Nucleus accumbens (tissue), 56 donors: ENCODE measurements at places on chromosomes 3 and 15.
A peak's percentile ranks its signal among the peaks of the same experiment; 100 is the strongest.

DNA sequence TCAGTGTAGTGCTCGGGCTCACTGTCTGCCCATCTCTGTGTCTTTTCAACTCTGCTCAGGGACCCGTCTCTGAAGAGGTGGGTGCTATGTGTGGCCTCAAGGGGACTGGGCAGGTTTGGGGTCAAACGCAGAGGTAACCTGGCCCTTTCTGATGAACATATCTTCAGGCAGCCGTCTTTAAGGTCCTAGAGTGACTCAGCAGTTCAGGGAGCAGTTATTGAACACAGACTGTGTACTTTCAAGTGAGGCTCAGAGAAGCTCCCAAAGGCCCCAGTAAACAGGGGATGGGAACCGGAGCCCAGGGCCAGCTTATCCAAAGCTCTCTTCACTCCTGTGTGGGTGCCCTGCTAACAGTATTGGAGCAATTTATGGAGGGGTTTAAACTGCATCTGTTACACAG is 73.1 kb downstream of the WDR76 start:
- no peak for DNase-seq

DNA sequence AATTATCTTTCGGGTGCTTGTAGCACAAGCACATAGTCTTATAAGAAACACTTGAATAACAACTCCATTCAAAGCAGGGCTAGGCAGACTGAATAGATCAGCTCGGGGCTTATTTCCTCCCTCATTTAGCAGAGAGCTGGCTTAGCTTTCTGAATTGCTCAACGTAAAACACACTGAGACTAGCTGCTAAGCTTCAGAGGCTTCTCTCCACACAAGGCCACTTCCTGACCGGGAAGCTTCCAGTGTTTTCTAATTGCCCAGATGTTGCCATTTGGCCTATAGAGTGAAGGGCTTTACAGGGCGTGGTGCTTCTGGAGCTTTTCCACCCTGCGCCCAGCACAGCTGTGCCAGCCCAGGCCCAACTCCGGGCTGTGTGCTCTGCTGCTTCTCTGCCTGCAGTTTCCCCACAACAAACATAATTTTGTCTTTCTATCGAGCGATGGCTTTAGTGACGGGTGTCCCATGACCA is 16.6 kb downstream of the FAM240A start:
- DNase-seq: peak; percentile 22

GRCh38 chr3:182450942-182451787 is 342.1 kb upstream of the ATP11B start:
- DNase-seq: no peak

DNA sequence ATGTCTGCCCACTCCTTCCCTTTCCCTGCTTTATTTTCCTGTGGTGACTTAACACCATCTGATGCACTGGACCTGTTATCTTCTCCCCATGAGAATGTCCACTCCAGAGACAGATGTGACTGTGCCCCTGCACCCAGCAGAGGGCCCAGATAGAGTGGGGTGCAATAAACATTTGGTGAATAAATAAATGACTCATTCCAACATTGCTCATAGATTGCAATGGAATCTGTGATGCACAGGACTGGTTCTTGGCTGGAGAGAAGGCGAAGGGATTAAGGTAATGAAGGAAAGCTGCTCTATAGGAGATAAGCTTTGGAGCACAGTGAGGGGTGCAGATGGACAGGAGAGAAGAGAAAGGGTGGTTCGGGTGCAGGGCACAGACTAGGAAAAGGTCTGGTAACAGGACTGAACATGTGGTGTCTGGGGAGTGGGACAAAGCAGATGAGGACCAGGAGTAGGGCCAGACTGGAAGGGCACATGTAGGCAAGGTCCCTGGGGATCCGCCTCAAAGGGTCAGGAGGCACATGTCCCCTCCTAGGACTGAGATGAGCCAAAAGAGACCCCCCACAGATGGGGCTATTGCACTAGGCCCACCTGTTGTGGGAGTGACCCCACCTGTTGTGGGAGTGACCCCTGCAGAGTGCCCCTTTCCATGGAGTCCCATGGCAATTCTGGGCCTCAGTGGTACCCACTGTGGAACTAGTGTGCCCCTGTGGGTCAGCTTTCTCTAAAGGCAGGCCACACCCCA is 17.5 kb upstream of the POC1A start:
- no peak for DNase-seq

DNA sequence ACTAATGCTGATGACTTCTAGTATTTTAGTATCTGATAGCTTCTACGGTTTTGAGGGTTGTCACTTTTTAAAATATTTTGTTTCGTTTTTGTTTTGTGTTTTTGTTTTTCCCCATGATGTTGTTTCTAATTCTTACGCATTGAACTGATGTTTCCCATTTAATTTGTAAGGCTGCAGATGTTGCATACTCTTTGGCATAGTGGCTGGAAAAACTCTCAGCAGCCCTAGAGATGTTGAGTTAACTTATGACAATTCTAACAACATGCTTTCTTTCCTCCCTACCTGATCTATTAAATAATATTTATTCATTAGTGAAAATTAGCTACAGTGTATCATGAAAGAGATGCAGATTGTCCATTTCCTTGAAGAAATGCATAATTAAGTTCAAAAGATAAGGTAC is 559.3 kb upstream of the GRM7 start:
- no peak for DNase-seq

- no peak for DNase-seq
Measured at GRCh38 chr15:101059381-101060341, 140.5 kb downstream of the LRRK1 start.

DNA sequence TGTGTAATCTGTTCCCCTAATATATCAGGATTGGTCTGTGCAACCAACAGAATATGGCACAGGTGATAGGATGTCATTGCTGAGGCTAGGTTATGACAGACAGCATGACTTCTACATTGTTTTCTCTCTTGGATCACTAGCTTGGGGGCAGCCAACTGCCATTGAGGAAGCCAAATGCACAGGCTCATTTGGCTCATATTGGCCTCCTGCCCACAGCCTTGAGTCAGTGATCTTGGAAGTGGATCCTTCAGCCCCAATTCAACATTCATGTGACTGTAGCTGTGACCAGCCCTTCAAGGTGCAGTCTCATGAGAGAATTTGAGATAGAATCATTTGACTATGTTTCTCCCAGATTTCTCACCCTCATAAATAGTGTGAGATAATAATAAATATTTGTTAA is 675.6 kb downstream of the GRM7 start:
- DNase-seq: no peak

DNA sequence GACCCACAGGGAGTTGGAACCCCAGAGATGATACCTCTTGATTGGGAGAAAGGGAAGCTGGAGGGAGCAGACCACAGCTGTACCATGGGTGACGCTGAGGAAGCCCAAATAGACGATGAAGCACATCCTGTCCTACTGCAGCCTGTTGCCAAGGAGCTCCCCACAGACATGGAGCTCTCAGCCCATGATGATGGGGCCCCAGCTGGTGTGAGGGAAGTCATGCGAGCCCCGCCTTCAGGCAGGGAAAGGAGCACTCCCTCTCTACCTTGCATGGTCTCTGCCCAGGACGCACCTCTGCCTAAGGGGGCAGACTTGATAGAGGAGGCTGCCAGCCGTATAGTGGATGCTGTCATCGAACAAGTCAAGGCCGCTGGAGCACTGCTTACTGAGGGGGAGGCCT is 201.1 kb downstream of the AKAP13 start:
- DNase-seq: no peak

DNA sequence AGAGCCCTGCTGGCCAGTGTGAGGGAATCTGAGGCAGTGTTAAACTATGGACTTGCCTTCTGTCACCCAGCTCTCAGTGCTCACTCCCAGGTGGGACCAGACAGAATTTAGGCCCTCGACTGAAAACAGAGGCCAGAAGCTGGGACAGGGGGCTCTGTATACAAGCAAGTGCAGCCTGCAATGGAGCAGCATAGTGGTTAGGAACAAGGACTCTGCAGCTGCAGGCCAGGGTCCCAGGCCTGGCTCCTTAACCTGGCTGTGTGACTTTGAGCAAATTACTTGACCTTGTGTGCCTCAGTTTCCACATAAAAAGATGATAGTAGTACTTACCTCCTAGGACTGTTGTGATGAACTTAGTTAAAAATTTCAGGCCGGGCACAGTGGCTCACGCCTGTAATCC is 39.8 kb downstream of the CMTM7 start:
- DNase-seq: no peak

GRCh38 chr15:53978253-53978906 is at the start of gene UNC13C:
Gene UNC13C, plus strand, starts transcription at chr15:53978441. Its CDS starts 34,463 bp downstream, at chr15:54012904.
- peak; percentile 36 for DNase-seq

DNA sequence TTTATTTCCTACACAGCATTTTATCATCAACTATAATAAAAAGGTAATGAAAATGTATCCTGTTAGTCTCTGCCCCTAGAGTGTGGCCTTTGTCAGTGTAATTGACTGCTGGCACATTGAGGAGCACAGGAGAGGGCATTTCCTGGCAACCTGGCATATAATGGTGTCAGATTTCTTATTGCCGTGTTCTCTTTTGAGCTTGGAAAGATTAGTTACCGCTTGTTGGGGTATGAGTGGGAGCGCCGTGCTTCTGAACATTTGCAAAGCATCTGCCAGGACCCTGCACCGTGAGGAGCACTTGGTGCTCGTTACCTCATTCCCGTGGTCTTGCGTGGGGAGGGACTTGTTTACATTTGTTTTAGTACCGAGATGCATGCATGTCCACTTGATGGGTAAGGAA is 124.4 kb downstream of the PTPRG start:
- no peak for DNase-seq

- DNase-seq: no peak
Measured at GRCh38 chr3:135771760-135772159, 193.8 kb upstream of the PPP2R3A start.

- no peak for DNase-seq
Measured at GRCh38 chr15:60555806-60556205, 76.9 kb upstream of the ICE2 start.

DNA sequence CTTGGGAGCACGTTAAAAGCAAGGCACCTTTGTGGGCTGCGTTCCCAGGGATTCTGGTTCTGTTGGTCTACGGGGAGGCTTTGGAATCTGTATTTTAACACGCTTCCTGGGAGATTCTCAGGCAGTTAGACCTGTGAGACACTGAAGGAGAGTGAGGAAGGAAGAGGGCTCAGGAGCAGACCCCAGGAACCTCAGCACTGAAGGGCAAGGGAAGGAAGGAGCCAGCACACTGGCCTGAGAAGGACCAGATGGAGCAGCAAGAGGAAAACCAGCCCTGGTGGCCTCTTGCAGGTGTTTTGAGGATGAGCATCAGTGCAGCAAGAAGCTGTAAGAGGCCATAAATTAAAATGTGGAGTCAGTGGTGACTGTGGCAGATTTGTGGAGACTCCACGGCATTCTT is 146.7 kb downstream of the RPLP1 start:
- DNase-seq: no peak

- DNase-seq: no peak
Measured at GRCh38 chr3:133393691-133394474, 6.0 kb upstream of the BFSP2 start.

DNA sequence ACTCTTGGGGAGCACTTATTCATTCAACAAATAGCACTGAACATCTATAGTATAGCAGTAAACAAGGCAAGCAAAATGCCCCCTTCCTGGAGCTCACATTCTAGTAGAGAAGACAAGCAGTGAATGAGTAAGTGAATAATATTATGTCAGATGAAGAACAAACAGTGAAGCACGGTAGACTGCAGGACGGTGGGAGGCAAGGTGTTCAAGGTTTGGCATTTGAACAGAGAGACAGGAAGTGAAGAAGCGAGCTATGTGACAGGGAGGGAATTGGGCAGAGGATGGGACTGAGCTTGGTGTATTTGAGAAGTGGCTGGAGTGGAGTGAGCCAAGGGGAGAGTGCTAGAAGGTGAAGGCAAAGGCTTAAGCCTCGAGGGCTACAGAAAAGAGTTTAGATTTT is 1.4 kb downstream of the CRELD1 start:
- no peak for DNase-seq

DNA sequence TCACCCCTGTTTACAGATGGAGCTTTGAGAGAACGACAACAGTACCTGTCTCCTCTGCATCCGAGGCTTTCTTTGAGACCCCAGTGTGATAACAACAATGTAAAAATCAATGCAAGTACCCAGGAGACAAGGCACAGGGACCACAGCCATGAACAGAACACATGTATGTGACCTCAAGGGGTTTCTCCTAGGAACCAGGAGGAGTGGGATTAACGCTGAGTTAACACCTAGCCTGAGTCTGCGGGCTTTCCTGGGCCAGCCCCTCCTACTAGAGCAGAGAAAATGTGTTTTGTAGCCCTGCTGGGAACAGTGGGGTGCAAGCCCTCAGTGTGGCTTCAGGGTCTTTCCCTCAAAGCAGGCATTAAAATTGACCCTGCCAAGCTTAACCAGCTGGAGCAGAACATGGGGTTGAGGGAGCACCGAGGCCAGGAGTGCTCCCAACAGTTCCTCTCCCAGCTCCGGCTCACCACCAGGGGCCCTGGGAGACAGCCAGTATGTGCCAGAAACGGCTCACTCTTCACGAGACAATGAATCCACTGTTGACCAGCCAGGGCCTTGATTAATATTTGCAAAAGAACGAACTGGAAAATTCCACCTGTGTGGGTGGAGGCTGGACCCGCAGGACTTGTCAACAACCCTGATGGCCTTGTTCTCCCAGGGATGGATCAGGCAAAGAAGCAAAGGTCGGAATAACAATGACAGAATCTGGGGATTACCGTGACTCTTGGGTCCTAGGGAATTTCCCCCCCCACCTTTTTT is 3.6 kb downstream of the CHDH start:
- peak; percentile 87 for DNase-seq

- DNase-seq: no peak
Measured at GRCh38 chr15:63283126-63283525, 5.7 kb downstream of the APH1B start.

GRCh38 chr15:31830591-31830990 is 199.7 kb upstream of the CHRNA7 start:
- no peak for DNase-seq

- DNase-seq: no peak
Measured at GRCh38 chr3:177102553-177102952, 94.7 kb downstream of the TBL1XR1 start.

- peak; percentile 19 for DNase-seq
Measured at GRCh38 chr3:139935866-139936817, 1.2 kb downstream of the CLSTN2 start.

- no peak for DNase-seq
Measured at GRCh38 chr3:128073807-128074206, 21.6 kb downstream of the SEC61A1 start.

DNA sequence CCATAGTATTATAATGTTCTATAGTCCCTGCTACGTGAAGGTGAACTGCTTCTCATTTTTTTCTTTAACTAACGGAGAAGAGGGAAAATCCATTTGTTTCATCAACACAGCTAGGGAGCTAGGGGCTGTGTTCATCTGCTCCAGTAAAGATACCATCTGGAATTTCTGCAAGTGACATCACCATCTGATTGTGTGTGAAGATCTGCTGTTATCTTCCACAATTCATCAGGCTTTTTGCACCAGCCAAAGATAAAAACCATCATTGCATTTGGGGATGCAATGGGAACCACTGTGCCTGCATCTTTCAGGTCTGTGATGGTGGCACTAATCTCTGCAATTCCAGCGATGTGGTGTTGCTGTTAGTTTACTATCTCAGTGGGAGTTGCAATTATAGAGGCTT is 35.5 kb upstream of the NOX5 start:
- DNase-seq: no peak
